ENCODE measurements at places on chromosomes 12 and 14.

GRCh38 chr14:70278281-70278680 is 81.2 kb downstream of the COX16 start:
- no peak for DNase-seq

GRCh38 chr12:44428825-44429224 is 447.3 kb downstream of the NELL2 start:
- no peak for DNase-seq

DNA sequence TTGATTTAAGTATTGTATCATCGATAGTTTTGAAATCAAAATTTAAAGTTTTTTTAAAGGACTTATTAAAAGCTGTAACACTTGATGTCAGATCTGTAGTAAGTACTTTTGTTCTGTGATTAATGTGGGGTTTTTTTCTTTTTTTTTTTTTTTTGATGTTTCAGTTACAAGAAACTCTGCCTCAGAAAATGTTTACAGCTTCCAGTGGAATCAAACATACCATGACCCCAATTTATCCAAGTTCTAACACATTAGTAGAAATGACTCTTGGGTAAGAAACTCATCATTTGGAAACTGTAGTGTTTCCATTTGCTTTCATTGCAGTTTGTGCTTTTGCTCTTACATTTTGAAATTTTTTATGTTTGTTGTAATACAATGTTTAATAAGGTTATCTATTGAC is 45.6 kb downstream of the TBK1 start:
- DNase-seq = no peak

DNA sequence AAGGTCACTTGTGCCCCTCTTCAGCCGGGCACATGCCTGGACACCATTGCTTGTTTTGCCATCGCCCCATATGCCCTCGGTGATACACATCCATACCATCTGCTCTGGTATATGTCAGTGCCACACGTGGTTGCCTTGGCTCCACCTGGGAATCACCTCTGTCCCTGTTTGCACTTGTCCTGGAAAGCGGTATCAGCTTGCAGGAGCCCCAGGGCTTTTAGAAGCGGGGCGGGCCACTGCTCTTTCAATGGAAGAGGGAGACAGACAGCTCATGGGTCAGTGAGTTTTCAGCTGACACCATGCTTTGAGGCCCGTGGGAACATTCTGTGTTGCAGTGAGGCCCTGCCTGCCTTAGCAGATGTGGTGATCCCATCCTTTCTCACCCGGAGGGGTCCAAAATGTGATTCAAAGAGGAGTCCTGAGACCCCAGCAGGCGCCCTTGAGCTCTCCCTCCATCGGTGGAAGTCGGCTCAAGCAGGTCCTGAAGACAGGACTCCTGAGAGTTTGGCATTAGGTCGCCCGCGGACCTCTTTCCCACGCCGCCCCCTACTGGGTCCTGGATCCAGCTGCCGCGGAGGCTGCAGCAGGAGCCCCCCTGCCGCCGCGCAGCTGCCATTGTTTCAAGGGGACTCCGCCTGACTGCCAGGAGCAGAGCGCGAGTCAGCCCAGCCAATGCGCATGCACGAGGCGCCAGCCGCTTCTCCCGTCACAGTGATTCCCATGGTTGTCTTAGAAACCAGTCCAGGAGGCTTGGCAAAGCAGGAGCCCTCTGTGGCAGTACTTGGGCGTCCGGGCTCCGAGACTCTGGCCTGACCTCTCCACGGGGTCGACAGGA is 773.2 kb upstream of the ALG10B start:
- DNase-seq = no peak
